GDM1 (cell line): ENCODE measurements at places on chromosomes 16 and 17.

DNA sequence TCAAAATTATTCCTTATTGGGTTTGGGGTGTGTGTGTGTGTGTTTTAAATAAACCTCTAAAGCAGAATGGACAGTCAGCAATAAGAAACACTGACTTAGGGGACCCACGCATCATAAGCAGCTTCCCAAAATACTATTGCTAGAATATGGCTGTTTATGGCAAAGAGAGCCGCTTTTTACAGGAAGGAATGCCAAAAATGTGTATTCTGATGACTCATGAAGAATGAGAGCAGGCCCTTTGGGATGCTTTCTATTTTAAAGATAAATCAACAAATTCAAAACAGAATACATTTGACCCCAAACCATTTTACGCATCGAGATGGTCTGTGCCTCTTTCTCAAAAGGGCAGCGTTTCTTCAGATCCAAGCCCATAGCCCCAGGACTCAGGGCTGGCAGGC lies 37.5 kb downstream of the ARHGAP17 start:
- DNase-seq, result no peak

DNA sequence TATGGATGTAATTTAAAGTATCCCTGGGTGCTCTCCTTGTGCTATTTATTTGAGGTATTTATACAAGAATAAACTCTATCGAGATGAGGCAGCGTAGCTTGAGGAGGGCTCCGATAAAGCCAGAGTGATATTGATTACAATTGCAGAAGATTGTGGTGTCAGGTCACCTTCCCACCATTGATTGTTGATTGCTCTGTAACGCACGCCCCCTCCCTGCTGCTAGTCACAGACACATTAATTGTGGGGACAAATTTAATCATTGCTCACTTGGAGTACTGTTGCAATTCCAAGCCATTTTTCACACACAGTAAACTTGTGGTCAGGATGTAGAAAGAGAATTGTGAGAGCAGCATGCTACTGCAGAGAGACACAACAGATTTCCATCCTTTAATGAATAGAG lies 75.4 kb downstream of the IRX3 start:
- no peak for DNase-seq

DNA sequence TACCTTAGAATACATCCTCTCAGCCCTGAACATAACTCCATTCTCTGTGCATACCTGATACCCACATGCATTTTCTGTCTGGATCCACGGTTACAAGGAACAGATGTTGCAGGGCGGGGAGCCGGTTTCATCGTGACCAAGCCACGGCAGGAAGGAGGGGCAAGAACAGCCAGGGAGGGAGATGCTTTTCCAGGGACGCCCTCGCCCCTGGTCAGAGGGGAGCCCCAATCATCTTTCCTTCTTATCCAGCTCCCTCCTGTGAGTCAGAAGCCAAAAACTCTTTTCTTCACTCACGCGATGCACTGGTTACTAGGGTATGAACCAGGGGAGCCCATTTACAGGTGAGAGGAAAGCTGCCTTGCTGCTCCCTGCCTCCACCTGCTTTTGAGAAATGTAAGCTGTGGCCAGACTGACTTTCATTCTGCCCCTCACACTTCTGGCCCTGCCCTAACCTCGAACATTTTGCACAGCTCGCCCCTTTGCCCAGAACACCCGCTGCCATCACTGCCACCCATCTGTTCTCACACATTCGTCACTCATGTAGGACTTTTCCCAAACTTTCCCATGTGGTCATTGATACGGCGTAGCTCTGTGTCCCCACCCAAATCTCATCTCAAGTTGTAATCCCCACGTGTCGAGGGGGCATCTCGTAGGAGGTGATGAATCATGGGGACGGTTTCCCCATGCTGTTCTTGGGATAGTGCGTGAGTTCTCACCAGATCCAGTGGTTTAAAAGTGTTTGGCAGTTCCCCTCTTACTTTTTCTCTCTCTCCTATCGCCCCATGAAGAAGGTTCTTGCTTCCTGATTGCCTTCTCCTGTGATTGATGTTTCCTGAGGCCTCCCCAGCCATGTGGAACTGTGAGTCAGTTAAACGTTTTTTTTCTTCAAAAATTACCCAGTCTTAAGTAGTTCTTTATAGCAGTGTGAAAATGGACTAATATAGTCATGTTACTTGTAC lies 20.5 kb downstream of the FOXL1 start:
- no peak for DNase-seq

DNA sequence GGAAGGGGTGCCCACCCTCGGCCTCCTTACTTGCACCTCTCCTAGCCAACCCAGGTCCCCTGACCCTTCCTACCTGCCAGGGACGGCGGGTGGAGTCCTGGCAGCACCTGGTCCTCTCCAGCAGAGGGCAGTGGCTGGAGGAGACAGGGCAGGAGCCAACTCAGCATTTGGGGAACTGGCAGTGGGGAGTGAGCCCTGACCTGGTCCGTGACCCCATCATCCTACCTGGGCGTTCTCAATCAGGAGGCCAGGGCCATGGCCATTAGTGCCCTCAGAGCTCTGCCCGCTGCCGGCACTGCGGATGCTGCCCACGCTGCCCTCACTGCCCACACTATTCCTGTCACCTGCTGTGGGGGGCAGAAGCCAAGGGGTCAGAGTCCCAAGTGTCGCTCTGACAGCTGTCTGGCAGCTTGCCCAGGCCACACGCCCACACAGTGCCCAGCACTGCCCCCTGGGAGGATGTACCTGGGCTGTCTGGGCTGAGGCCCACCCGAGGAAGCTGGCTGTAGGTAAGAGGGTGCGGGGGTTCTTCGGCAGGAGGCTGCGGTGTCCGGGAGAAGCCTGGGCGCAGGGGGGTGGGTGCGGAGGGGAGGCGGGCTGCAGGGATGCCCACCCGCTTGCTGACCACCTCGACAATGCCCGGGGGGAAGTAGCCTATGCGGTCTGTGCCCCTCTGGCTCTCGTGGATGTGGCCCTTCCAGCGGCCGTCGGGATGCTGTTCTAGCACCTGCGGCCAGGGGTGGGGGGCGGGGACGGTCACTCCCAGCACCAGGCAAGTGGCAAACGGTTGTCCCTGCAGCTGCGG lies 10.8 kb downstream of the CASKIN2 start:
- DNase-seq, result peak; percentile 18

GRCh38 chr16:79981814-79982213 lies 381.3 kb upstream of the MAF start:
- DNase-seq, result no peak

DNA sequence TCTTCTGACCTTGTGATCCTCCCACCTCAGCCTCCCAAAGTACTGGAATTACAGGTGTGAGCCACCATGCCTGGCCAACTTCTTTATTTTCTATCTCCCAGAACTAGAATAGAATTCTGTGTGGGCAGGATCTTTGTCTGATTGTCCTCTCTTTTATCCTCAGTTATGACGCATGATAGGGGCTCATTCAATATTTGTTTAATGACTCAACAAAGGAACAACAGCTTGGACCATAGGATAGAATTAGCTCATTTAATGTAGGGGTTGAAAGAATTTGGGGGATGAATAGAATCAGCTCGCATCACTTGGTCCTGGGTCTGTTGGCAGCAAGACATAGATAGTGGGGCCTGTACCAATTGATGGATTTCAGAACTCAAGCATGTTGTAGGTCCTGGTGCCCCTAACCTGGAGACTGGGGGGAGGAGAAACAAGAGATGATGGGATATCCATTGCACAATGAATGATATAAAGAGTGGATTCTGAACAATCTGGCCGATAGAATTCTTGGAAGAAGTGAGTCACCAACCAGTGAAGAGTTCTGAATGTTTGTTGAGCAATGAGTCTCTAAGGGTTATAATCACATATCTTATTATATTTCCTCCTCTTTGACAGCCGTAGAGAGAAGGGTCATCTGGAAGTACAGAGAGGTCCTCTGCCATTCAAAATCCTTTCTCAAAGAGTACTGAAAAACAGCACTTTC lies 250.2 kb downstream of the HS3ST4 start:
- DNase-seq, result no peak

GRCh38 chr17:21474815-21475214 lies 98.7 kb downstream of the KCNJ12 start:
- DNase-seq, result no peak

DNA sequence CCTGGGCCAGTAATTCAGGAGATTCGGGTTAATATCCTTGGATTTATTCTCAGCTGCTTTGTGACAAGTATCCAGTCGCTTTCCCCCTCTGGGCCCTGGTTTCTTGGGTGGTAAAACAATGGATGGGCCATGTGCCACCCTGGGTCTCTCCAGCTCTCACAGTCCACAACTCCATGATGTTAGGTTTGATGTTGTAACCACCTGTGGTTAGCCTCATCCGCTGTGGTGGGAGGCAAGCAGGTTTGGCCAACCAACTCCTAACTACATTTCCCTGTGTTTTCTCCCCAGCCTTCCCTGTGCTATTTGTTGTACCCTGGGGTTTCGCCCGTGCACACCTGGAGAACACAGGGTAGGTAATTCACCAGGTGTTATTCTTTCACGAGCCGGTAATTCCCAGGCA lies 35.1 kb downstream of the GLP2R start:
- DNase-seq, result no peak
